Activated T-helper 2 cell treated with anti-CD3 and anti-CD28 coated beads, Interferon-gamma antibody, Interleukin-2, Interleukin-4, amounts not matched to agents 10 μg/mL and 5 μg/mL and 100 μg/mL, durations not matched to agents 14 hours and 24 hours and 36 hours (primary cell): ENCODE measurements at places on chromosomes 16 and 17. TPM values are rescaled to one million over a fixed set of nuclear protein-coding genes. Genes with fewer than 3 reads are reported as not detected.

Gene MYH2
- total RNA-seq: not detected in 2 replicates

Gene PPP1R27
- total RNA-seq: not detected in 2 replicates

Gene KRT33B
- not detected in 2 replicates for total RNA-seq

Gene ZFPM1
- total RNA-seq: 12.9 and 14.5 TPM in 2 replicates

Gene APPBP2
- total RNA-seq: 23.2 and 26.9 TPM in 2 replicates

Gene EXOC3L1
- total RNA-seq: 0.14 TPM in 1 of 2 replicates, not detected in the other

Gene CD300H
- not detected in 2 replicates for total RNA-seq

Gene SLFN12L
- 37.8 and 41.9 TPM in 2 replicates for total RNA-seq

Gene CNTNAP4
- total RNA-seq: not detected in 2 replicates

Gene ASPHD1
- 2.1 and 2.2 TPM in 2 replicates for total RNA-seq

Gene RCVRN
- total RNA-seq: not detected in 2 replicates

Gene HSF5
- total RNA-seq: 1.5 and 1.6 TPM in 2 replicates

Gene FBXW10
- total RNA-seq: not detected in 2 replicates

Gene SNAI3
- total RNA-seq: 2.0 and 2.3 TPM in 2 replicates

Gene ZFHX3
- 0.62 and 1.2 TPM in 2 replicates for total RNA-seq

Gene SOX9
- not detected in 2 replicates for total RNA-seq

Gene TBC1D3K
- total RNA-seq: not detected in 2 replicates

Gene CCL3
- 218 and 222 TPM in 2 replicates for total RNA-seq

Gene NLRC3
- 28.8 and 29.6 TPM in 2 replicates for total RNA-seq

Gene FOXL1
- 0.05 and 0.23 TPM in 2 replicates for total RNA-seq

Gene LGALS9
- total RNA-seq: 35.1 and 35.8 TPM in 2 replicates

Gene KRTAP17-1
- not detected in 2 replicates for total RNA-seq

Gene CD79B
- 28.8 and 33.2 TPM in 2 replicates for total RNA-seq

Gene KRT10
- 27.8 and 29.1 TPM in 2 replicates for total RNA-seq

Gene SPATA32
- total RNA-seq: 0.37 and 0.67 TPM in 2 replicates

Gene KRTAP4-5
- not detected in 2 replicates for total RNA-seq

Gene MYH10
- 13.2 and 20.7 TPM in 2 replicates for total RNA-seq

Gene GAST
- total RNA-seq: not detected in 2 replicates

Gene KRTAP9-2
- not detected in 2 replicates for total RNA-seq

Gene TP53TG3F
- total RNA-seq: not detected in 2 replicates

Gene CCL17
- 0.37 and 1.3 TPM in 2 replicates for total RNA-seq

Gene HS3ST2
- not detected in 2 replicates for total RNA-seq

Gene DPEP1
- total RNA-seq: not detected in 2 replicates

Gene KRT36
- total RNA-seq: not detected in 2 replicates

Gene EVPLL
- not detected in 2 replicates for total RNA-seq

Gene LGALS9B
- total RNA-seq: not detected in 2 replicates

Gene SLC16A6
- 3.1 and 3.4 TPM in 2 replicates for total RNA-seq

Gene SNX20
- 34.9 and 35.2 TPM in 2 replicates for total RNA-seq

Gene PGAP6
- total RNA-seq: 34.3 and 36.7 TPM in 2 replicates

Gene ZNF688
- total RNA-seq: 8.7 and 9.2 TPM in 2 replicates

Gene BIRC5
- total RNA-seq: 48.4 and 48.6 TPM in 2 replicates

Gene CPSF4L
- not detected in 2 replicates for total RNA-seq

Gene NATD1
- 1.4 and 1.6 TPM in 2 replicates for total RNA-seq

Gene HAPSTR1
- total RNA-seq: 54.5 and 54.9 TPM in 2 replicates

Gene KLHL10
- 0.16 and 0.23 TPM in 2 replicates for total RNA-seq

Gene HID1
- total RNA-seq: 0.07 and 0.37 TPM in 2 replicates

Gene SSTR5
- not detected in 2 replicates for total RNA-seq
